ENCODE measurements at places on chromosomes 5 and 9.

- no peak for DNase-seq
Observed at GRCh38 chr5:14487897-14488570, 93.6 kb upstream of the OTULINL start.

DNA sequence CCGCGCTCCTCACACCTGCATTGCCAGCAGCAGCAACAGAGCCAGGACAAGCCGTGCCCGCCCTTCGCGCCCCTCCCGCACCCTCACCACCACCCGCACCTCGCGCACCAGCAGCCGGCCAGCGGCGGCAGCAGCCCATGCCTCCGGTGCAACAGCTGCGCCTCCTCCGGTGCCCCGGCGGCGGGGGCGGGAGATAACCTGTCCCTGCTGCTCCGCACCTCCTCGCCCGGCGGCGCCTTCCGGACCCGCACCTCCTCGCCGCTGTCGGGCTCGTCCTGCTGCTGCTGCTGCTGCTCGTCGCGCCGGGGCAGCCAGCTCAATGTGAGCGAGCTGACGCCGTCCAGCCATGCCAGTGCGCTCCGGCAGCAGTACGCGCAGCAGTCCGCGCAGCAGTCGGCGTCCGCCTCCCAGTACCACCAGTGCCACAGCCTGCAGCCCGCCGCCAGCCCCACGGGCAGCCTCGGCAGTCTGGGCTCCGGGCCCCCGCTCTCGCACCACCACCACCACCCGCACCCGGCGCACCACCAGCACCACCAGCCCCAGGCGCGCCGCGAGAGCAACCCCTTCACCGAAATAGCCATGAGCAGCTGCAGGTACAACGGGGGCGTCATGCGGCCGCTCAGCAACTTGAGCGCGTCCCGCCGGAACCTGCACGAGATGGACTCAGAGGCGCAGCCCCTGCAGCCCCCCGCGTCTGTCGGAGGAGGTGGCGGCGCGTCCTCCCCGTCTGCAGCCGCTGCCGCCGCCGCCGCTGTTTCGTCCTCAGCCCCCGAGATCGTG, 517 bp downstream of the KCNN2 start:
- peak; percentile 80 for DNase-seq

DNA sequence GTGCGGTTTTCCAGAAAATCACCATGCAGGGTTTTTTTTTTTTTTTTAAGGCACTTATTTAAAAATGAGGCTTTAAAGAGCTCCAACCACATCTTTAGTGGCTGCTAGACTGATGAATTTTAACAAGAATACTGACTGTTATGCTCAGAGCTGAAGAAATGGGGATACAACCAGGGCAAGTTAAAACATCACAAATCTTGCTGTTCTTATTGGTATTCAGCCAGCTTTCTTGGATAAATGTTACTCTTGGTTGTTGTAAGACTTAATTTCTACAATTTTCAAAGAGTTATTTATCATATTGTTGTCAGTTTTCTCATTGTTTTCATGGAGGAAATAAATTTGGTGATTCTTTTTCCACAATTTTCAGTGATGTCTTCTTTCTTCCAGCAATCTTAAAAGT, 352.8 kb upstream of the FAM174A start:
- DNase-seq = no peak

- DNase-seq = peak; percentile 95
Observed at GRCh38 chr5:123000731-123001130, 35.8 kb downstream of the PPIC start.

DNA sequence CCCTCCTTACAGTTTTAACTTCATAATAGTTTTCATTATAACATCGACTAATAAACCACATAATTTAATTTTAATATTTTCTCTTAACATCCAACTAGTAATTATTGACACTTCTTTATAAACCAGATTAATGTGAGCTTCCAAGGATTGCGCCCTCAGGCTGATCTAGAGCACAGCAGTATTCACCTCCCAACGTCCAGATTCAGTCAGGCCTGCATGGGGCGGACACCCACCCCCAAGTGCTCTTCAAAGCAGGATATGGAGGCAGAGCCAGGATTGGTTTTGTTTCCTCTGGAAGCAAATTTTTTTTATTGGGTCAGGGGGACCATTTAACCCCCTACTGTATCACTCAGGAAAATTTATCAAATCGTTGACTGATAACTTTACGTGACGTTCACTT, 215.4 kb downstream of the TRIO start:
- no peak for DNase-seq

- no peak for DNase-seq
Observed at GRCh38 chr9:108496846-108497245, 358.9 kb downstream of the ACTL7B start.

GRCh38 chr9:96122282-96122681, 179.7 kb downstream of the HSD17B3 start:
- no peak for DNase-seq

DNA sequence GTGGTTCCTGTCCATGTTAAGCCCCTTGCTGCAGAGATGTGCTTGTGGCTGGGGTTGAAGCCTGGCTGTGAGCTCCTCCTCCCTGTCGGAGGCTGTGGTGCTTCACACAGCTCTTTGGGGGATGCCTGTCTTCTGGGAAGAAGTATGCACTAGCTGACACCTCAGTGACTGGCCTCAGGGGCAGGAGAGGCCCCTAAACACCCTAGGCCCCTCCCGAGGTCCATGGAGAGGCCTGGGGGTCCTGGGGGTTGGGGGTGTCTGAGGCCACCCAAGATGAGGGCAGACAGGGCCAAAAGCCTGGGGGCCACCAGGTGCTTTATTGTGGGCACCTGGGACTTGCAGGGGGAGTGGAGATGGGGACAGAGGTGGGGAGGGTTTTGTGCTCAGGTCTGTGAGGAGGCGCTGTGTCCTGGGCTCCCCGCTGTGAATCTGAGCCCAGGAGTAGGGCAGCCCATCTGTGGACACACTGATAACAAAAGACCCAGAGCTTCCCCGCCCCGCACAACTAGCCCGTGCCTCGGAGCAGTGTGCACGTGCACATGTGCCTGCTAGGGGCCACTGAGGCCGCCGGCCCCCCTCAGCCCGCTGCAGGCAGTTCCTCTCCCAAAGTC, 92.0 kb downstream of the PHF2 start:
- no peak for DNase-seq

DNA sequence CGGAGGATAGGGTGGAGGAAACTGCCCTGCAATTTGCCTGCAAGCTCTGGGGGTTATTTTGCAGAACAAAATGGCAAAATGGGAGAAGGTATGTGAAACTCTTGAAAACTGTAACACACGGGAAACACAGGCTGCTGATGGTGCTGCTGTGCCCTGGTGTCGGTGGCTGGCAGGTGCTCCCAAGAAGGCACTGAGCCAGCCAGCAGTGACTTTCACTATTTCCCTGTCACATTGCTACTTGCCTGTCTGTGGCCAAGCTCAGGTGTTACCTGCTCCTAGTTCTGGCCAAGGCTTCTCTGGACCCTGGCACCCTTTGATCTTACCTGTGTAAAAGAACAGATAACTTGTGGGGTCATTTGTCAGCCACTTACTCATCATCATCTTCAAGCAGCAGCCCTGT, 102.2 kb downstream of the CMYA5 start:
- no peak for DNase-seq

DNA sequence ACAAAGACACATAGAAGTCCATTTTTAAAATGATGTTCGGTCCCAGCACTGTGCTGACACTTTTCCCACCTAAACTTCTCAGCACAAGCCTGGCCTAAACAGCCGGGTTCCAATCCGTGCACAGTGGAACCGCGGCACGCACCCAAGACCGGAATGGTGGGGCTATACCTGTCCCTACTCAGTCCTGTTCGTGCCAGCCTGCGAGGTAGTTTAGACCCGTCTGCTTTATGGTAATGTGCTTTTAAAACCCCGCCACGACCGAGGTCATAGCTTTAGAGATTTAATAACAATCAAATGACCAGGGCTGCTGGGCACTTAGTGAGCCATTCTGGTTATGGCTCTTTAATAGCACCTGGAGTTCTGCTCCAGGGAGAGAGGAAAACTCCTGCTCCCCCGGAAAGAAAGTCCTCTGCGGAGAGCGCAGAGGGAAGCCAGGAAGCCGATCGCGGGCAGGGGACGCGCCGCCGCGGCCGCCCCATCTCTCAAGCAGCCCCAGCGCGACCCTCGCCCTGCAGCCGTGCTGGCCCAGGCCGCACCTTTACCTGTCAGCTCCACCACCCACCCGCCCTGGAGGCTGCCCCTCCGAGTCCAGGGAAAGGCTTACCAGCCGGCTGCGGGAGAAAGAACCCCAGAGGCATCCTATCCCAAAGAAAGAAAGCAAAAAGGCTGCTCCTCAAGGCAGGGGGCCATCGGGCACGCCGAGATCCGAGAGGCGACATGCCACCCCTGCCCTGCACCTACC, 511 bp downstream of the ARL15 start:
- peak; percentile 85 for DNase-seq

DNA sequence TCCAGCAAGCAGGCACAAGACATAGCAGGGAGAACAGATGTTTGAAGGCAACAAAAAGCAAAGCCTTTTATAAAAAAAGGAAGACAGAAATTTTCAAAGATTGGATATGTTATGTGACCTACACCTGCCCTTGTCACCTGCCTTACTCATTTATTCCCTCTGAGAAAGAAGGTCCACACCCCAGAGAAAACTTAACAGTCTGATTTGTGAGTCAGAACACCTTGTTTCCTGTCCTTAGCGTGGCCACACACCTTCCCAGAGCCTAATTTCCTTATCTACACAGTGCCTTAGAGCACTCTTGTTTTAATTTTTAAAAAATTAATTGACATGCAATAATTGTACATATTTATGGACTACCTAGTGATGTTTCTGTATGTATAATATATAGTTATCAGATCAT, 419.0 kb upstream of the DAB2 start:
- no peak for DNase-seq

- DNase-seq = no peak
Observed at GRCh38 chr5:14469551-14470377, 111.8 kb upstream of the OTULINL start.
